Fibroblast of lung (primary cell): ENCODE measurements at places on chromosomes 3 and 15.

DNA sequence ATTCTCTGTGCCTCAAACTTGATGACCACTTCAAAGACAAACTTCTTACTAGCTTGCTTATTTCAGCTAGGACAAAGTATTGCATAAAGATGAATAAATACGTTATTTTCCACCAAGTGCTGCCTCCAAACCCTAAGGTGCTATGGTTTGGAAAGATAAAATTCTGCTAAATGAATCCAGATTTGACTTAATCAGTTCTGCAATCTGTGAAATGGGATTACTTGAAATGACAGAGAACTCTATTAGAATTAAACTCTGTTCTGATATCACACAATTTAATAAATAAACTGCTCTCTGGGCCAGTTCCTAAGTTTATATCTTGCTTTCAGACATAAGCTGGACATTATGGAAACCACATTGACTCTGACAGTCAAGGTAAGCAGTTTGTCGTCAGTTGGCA lies 338.8 kb upstream of the SEMA6D start:
- H3K4me3 ChIP-seq, result no peak overlapping the region
- no peaks in the 10 kb centered on the region for H3K27me3 ChIP-seq
- H3K36me3 ChIP-seq, result no peaks in the 10 kb centered on the region
- no peaks in the 10 kb centered on the region for H3K4me1 ChIP-seq

DNA sequence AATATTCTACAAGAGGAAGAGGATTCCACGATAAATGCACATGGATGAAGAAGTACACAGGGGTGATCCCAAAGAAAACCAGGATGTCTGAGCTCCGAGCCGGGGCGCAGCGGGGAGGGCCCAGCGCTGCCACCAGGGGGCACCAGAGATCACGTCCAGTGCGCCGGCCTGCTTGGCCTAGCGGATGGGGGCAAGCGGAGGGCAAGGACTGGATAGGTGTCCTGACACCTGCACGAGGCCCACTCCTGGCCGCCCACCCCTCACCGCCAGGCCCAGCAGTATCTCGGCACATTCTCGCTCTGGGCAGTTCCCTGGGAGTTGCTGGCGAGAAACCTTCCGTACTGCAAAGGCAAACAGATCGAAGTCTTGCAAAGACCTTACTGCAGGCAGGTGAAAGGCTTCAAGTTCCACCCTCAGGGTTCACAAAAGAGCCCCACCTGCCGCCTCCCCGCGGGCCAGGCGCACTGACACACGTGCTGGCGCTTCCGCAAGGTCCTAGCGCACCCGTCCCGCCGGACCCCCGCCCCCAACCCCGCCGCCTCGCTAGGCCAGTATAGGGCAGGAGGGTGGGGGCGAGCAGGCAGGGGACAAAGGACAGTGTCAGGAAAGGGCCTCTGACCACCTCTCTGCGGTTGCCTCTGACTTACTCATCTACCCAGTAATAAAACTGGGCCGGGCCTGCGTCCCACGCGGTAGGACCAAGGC lies 3.3 kb downstream of the ANKRD63 start:
- no peak overlapping the region for H3K4me3 ChIP-seq
- DNase-seq, result peak; percentile 48
- no peak overlapping the region for H3K27ac ChIP-seq
- peaks cover 2% of the 10 kb centered on the region for H3K4me1 ChIP-seq

DNA sequence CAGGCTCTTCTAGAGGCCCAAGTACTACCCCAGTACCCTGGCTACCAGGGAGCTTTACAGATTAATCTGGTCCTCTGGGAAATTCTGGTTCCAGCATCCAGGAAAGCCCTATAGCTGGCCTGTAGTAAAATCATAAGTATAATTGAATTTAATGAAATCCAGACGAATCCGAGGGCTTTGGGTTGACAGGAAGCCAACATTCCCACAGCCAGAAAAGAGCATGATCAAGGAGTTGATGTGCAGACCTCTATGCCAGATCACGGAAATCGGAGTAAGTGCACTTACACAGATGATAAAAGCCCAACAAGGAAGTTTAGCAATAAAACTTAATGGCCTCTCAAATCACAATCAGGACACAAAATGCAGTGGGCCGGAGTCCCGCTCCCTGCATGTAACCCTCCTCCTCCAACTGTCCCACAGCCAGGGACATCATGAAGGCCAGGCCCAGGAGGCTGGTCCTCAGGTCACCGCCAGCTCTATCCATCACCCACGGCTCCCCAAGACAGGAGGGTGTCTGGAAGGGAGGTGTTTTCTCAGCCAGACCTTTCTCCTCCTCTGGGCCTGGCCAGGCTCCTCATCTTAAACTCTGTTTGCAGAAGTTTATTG lies 62.8 kb upstream of the SEC22A start:
- H3K4me3 ChIP-seq, result no peak overlapping the region
- DNase-seq, result no peak
- peaks cover 11% of the 10 kb centered on the region for H3K36me3 ChIP-seq
- no peaks in the 10 kb centered on the region for H3K4me1 ChIP-seq

GRCh38 chr15:92418864-92419263 lies 25.2 kb downstream of the ST8SIA2 start:
- DNase-seq, result no peak
- H3K4me3 ChIP-seq, result no peak overlapping the region
- H3K4me1 ChIP-seq, result no peaks in the 10 kb centered on the region

- H3K4me1 ChIP-seq, result no peaks in the 10 kb centered on the region
- no peaks in the 10 kb centered on the region for H3K36me3 ChIP-seq
- H3K27ac ChIP-seq, result no peak overlapping the region
Observed at GRCh38 chr3:13619661-13620230, 70.8 kb downstream of the FBLN2 start.

DNA sequence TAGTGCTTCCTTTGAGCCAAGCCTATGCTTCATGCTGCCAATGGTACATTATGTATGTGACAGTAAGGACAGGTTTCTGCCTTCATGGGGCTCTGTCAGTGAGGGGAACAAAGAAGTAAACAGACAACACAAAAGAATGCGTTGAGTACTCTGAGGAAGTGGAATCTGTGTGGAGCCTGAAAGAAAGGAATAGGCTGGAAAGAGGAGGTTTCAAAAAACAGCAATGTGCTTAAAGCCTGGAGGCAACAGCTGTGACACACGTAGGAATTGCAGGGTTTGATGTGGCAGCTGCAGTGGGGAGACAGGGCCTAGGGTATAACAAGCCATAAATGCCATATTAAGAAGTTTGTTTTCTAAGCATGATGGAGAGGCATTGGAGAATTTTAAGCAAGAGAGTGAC lies 316.7 kb downstream of the CLSTN2 start:
- no peak overlapping the region for H3K27ac ChIP-seq
- H3K4me3 ChIP-seq, result no peak overlapping the region
- no peaks in the 10 kb centered on the region for H3K36me3 ChIP-seq
- H3K4me1 ChIP-seq, result no peaks in the 10 kb centered on the region
- H3K27me3 ChIP-seq, result no peaks in the 10 kb centered on the region

DNA sequence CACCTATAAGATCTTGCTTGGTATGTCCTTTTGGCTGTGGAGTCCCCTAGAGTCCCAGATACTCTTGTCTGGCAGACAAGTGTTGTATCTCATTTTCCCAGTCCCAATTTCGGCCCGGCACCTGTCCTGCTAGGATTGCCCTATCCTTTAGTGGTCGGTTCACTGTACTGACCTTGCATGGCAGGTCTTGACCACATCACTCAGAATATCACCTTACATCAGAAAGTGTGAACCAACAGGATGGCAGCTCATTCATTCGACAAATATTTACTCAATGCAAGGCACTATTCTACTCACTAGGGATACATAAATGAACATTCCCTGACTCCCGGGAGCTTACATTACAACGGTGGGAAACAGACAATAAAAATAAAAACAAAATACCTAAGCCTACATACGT lies 5.7 kb upstream of the CCDC80 start:
- H3K4me3 ChIP-seq, result no peak overlapping the region
- no peaks in the 10 kb centered on the region for H3K27me3 ChIP-seq
- H3K4me1 ChIP-seq, result peaks cover 43% of the 10 kb centered on the region
- no peak for DNase-seq
- peak overlapping the region; percentile 32 for H3K27ac ChIP-seq

DNA sequence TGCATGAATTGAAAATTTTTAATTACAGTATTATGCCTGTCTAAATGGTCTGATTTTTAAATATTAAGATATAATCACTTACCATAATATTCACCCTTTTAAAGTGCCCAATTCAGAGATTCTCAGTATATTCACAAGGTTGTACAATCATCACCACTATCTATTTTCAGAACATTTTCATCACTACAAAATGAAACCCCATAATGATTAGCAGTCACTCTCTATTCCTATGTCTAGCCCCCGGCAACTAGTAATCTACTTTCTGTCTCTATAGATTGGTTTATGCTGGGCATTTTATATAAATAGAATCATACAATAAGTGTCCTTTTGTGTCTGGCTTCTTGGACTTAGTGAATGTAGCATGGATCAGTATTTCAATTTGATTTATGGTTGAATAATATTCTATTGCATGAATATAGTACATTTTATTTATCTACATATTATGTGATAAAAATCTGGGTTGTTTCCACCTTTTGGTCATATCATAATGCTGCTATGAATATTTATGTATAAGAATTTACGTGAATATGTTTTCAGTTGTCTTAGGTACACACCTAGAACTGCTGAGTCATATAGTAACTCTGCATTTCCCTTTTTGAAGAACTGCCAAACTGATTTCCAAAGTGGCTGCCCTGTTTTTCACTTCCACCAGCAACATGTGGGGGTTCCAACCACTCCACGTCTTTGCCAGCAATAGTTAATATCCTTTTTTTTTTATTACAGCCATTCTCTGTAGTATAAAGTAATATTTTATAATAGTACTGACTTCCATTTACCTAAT lies 485.7 kb upstream of the ZNF385D start:
- no peaks in the 10 kb centered on the region for H3K4me1 ChIP-seq
- no peaks in the 10 kb centered on the region for H3K27me3 ChIP-seq

GRCh38 chr3:8319935-8320634 lies 181.5 kb upstream of the LMCD1 start:
- peak; percentile 83 for DNase-seq
- H3K27ac ChIP-seq, result no peak overlapping the region
- H3K36me3 ChIP-seq, result no peaks in the 10 kb centered on the region
- peaks cover 7% of the 10 kb centered on the region for H3K4me1 ChIP-seq
- no peak overlapping the region for H3K4me3 ChIP-seq
- H3K27me3 ChIP-seq, result no peaks in the 10 kb centered on the region

- DNase-seq, result no peak
- H3K36me3 ChIP-seq, result no peaks in the 10 kb centered on the region
- no peak overlapping the region for H3K4me3 ChIP-seq
- H3K27me3 ChIP-seq, result peaks cover 22% of the 10 kb centered on the region
- H3K27ac ChIP-seq, result no peak overlapping the region
Observed at GRCh38 chr3:184505076-184505878, 56.3 kb upstream of the EPHB3 start.

DNA sequence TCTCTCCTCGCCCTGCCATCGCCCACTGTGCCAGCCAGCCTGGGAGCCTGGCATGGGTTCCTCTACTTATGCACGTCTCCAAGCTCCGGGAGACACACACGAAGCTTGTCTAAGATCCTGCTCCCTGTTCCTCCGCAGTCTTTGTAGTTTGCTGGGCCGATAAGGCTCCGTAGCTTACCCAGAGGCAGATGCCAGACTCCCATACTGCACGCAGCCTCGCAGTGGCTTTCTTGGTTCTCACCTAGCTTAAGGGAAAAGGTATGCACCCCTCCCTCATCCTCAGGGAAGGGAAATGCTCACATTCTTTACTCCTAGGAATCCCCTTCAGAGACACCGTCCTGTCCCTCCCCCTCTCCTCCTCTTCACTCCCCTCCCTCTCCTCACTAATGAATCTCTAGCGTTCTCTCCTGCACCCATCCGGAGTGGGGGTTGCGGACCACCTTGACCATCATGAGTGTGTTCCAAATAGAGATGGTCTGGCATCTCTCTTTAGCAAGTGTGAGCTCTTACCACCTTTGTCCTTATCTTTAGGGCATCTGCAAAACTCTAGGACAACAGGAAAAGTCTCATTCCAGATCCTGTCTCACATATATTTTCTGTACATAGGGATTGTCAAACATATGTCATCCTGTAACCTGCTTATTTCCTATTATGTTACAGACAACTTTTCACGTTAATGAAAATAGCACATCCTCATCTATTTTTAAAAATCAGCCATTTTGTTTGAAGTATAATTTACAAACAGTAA lies 56.5 kb downstream of the TMEM266 start:
- H3K4me3 ChIP-seq, result no peak overlapping the region
- no peaks in the 10 kb centered on the region for H3K36me3 ChIP-seq
- no peaks in the 10 kb centered on the region for H3K27me3 ChIP-seq
- DNase-seq, result no peak

GRCh38 chr15:26572602-26573350 lies 200.1 kb downstream of the GABRB3 start:
- H3K4me3 ChIP-seq, result no peak overlapping the region
- H3K27ac ChIP-seq, result no peak overlapping the region
- H3K4me1 ChIP-seq, result no peaks in the 10 kb centered on the region
- H3K36me3 ChIP-seq, result no peaks in the 10 kb centered on the region
- DNase-seq, result peak; percentile 11
- H3K27me3 ChIP-seq, result no peaks in the 10 kb centered on the region

GRCh38 chr3:54822206-54822605 lies 105.7 kb downstream of the LRTM1 start:
- no peak overlapping the region for H3K27ac ChIP-seq
- DNase-seq, result peak; percentile 72
- H3K36me3 ChIP-seq, result no peaks in the 10 kb centered on the region
- no peak overlapping the region for H3K4me3 ChIP-seq
- H3K4me1 ChIP-seq, result no peaks in the 10 kb centered on the region

DNA sequence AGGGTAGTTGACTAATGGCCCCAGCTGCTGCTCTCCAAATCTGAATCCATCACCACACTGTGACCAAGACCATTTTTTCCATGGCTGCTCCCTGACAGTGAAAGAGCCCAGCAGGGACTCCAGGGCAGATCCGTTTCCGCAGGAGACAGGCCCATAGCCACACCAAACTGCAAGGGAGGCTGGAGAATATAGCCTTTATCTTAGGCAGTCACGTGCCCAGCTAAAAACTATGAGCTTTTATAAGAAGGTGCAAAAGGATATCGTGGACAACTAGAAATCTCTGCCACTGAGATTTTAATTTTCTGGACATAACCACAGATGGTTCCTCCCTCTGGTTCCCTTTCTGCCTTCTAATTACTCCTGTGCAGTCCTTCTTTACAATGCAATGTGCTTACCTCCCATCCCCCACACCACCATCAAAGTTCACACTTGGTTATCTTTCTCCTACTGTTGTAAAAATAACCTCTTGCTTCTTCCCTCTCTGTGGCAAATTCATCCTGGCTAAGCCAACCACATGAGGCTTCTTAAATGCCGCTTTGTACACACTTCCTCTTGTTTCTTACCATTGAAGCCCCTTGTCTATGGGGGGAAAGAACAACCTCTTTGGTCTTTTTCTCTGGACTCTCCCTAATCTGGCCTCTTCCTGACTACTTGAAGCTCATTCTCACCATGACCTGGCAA lies 233.7 kb downstream of the SHQ1 start:
- no peak overlapping the region for H3K27ac ChIP-seq
- H3K4me1 ChIP-seq, result no peaks in the 10 kb centered on the region
- peaks cover 7% of the 10 kb centered on the region for H3K27me3 ChIP-seq
- no peaks in the 10 kb centered on the region for H3K36me3 ChIP-seq

DNA sequence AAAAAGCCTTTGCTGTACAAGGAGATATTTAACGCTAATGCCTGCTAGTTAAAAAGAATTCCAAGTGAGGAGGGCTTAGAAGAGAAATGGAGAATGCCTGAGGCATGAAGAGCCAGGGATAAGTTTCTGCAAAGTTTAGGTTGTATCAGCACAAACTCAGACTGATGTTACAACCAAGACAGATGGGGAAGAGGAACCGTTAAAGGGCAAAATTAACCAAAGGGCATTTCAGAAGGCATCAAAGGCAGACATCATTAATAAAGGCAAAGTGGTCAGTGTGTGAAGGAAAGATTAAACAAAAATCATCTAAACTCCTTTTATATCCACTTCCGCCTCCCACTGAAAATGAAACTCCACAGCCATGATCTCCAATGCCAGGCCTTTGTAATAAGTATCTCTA lies 7.0 kb downstream of the MYO5A start:
- H3K4me3 ChIP-seq, result no peak overlapping the region
- H3K4me1 ChIP-seq, result no peaks in the 10 kb centered on the region
- no peak overlapping the region for H3K27ac ChIP-seq
- no peaks in the 10 kb centered on the region for H3K36me3 ChIP-seq
- no peak for DNase-seq
- H3K27me3 ChIP-seq, result no peaks in the 10 kb centered on the region
